Naive thymus-derived CD8-positive, alpha-beta T cell (primary cell): ENCODE measurements at places on chromosomes 3 and 15. TPM values are rescaled to one million over a fixed set of nuclear protein-coding genes. Genes with fewer than 3 reads are reported as not detected.

DNA sequence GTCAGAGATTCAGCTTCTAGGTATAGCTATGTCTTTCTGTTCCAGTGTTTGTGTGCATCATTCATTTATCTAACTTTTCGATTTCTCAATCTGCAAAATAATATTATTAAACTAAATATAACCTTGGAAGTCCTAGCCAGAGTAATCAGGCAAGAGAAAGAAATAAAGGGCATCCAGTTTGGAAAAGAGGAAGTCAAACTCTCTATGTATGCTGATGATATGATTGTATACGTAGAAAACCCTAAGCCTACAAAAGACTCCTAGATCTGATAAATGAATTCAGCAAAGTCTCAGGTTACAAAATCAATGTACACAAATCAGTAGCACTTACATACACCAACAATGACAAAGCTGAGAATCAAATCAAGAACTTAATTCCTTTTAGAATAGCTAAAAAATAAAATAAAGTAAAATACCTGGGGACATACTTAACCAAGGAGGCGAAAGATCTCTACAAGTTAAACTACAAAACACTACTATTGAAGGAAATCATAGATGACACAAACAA, 718.2 kb downstream of the NTRK3 start:
- DNase-seq: no peak

GRCh38 chr3:171173736-171174135, 147.2 kb upstream of the SLC2A2 start:
- no peak for DNase-seq

GRCh38 chr15:74384566-74384880, 17.1 kb upstream of the CYP11A1 start:
- DNase-seq: no peak

DNA sequence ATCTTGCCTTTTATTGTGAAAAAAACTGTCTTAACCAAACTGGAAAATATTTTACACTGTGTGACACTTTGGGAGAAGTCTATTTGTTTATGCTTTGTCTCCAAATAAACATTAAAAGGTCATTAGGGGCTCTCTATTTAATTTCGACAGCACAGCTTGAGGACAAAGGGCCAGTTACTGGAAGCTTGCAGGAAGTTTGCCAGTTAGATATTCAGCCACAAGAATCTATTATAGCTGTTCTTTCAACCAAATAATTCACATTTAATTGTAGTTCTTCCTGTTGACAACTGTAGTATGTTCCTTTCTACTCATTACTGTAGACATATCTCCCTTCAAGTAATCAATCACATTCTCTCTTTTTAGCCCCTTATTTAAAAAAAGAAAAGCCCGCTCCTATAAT, 6.1 kb downstream of the CP start:
- no peak for DNase-seq

Gene SLC38A3
- total RNA-seq: not detected

GRCh38 chr3:126433105-126433430, 38.4 kb downstream of the CFAP100 start:
- DNase-seq: no peak

Gene PLA2G4E
- total RNA-seq: not detected

Gene MGA
- total RNA-seq: 63.3 TPM

Gene ZNF774
- 1.5 TPM for total RNA-seq
